ENCODE measurements at places on chromosomes 1 and 21. TPM values are rescaled to one million over a fixed set of nuclear protein-coding genes. Genes with fewer than 3 reads are reported as not detected.

DNA sequence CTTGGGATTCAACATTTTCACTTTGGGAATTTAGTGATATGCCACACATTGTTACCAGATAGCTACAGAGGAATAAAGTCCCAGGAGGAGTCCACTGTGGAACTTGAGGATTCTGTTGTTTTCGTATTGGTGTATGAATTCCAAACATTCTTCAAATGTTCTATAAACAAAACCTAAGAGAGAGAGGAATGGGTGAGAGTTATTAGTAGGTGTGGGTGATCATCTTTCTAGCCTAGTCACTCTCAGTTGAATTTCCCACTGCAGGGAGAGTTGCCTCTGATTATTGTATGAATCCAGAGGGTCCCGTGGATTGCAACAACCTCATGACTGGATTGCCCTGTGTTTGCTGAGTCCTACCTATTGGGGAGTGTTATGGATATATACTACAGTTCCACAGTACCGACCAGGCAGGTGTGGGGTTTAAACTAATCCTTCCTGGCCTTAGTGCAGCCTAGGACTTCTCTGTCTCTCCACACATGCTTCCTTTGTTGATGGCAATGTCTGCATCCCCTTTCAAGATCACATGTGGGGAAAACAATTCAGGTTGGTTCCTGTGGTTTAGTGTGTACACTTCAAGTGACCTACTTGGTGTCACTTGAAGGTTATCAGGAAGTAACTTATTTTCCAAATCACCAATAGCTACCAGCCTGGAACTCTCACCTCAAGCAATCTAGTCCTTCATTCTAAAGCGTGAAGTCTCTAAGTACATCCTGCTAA is 91.8 kb downstream of the ADCY10 start:
- H3K4me1 ChIP-seq = peaks cover 4% of the 10 kb centered on the region
- H3K27me3 ChIP-seq = peaks cover 4% of the 10 kb centered on the region
- no peak overlapping the region for H3K4me3 ChIP-seq
- H3K27ac ChIP-seq = no peak overlapping the region
- H3K36me3 ChIP-seq = no peaks in the 10 kb centered on the region
- no peak for DNase-seq

Gene OR2M3
- total RNA-seq = not detected

Gene ELAPOR1
- 19.7 TPM for total RNA-seq

DNA sequence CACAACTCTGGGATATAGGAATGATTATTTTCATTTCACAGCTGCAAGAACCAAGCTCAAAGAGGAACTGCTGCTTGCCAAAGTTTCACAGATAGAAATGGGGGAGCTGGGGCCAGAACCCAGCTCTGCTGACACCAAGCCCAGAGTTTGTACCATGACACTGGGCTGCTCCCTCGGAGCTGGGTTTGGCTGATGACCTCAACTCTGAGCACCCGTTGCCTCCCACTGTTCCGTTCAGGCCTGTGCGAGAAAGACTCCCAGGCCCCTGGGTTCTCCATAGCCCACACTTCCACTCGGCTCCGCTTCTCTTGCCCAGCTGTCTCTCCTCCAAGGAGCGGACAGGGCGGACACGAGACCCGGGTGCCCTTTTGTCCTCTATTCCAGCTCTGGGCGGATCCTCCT is 55.2 kb downstream of the NGF start:
- no peak overlapping the region for H3K27ac ChIP-seq
- H3K36me3 ChIP-seq = no peaks in the 10 kb centered on the region
- no peak overlapping the region for H3K4me3 ChIP-seq

Gene RPL22
- total RNA-seq = 533 TPM

Gene CD244
- 0.21 TPM for total RNA-seq

DNA sequence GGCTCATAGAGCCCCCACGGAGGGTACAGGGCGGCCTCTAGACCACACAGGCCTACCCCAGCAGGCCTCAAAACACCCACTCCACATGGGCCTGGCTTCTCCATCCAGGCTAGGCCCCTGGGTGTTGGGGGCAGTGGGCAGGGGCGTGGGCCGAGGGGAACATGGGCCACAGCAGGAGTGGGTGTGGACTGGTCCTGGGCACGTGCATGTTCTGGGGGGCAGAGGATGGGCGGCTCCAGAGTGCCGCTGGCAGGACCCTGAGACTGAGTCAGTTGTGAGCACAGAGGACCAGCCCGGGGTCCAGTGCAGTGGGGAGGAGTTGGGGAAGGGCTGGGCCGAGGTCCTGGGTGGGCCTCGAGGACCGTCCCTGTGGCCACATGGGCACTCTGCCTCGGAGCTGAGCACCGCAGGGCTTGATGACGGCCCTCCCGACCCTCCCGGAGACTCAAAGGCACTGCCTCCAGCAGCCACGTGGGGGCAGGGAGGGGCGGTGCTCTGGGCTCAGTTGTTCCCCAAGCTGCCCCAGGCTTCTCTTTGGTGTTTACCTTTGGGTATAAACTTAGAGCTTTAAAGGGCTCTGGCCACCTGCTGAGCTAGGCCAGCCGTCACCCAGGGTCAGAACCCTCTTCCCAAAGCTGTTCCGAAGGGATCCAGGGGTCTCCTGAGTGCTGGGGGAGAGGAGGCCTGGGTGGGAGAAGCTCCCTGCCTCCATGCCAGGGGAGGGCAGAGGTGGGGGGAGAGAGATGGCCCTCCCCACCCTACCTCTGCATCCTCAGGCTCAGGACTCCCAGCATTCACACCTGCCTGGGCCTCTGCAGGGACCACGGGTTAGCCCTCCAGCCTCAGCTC is 79.9 kb downstream of the MORN1 start:
- DNase-seq = peak; percentile 36
- H3K36me3 ChIP-seq = peaks cover 23% of the 10 kb centered on the region
- no peaks in the 10 kb centered on the region for H3K4me1 ChIP-seq
- H3K27ac ChIP-seq = peak overlapping the region; percentile 28
- no peak overlapping the region for H3K4me3 ChIP-seq

DNA sequence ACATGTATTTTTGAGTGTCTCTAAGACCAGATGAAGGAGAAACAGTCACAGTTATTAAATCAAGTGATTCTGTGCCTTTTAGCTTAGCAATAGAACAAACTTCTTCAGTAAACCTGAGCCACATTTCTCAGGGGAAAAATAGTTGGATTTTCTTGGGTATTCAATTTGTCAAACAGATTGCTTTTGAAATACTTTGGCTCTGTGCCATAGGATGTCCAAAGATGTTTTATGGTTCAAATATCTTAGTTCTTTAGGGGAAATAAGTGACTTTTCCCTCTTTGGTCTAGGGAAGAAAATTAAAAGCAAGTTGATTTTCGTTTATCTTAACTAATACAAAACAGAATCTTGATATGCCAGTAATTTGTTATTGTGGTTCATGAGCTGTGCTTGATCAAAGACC is 125.9 kb downstream of the ATP5PO start:
- no peak for DNase-seq
- no peak overlapping the region for H3K4me3 ChIP-seq
- no peaks in the 10 kb centered on the region for H3K4me1 ChIP-seq
- no peaks in the 10 kb centered on the region for H3K36me3 ChIP-seq

DNA sequence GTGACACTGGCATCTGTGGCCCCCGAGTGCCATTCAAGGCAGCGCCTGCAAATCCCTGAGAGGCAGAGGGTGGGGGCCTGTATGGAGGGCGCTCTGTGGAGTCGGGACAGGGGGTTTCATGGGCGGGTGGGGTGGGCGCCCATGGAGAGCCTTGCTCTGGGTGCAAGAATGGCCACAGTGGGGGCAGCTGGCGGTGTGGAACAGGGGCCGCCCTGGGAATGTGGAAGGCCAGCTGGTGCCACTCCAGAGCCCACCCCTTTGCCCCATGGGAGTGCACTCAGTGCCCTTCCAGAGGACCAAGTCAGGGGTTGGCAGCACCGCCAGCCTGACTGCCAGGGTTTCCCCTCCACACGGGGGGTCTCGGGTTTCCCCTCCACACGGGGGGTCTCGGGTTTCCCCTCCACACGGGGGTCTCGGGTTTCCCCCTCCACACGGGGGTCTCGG is 55.0 kb upstream of the TRAPPC10 start:
- no peak overlapping the region for H3K27ac ChIP-seq
- no peak for DNase-seq
- H3K27me3 ChIP-seq = no peaks in the 10 kb centered on the region
- H3K4me1 ChIP-seq = peaks cover 12% of the 10 kb centered on the region

GRCh38 chr1:38336301-38336923 is 289.8 kb upstream of the POU3F1 start:
- no peak overlapping the region for H3K4me3 ChIP-seq
- DNase-seq = no peak
- H3K4me1 ChIP-seq = peaks cover 12% of the 10 kb centered on the region
- no peaks in the 10 kb centered on the region for H3K36me3 ChIP-seq
- peaks cover 8% of the 10 kb centered on the region for H3K27me3 ChIP-seq
- H3K27ac ChIP-seq = no peak overlapping the region

Gene RHD
- total RNA-seq = not detected

Gene ADORA3
- total RNA-seq = not detected

Gene RXFP4
- not detected for total RNA-seq

DNA sequence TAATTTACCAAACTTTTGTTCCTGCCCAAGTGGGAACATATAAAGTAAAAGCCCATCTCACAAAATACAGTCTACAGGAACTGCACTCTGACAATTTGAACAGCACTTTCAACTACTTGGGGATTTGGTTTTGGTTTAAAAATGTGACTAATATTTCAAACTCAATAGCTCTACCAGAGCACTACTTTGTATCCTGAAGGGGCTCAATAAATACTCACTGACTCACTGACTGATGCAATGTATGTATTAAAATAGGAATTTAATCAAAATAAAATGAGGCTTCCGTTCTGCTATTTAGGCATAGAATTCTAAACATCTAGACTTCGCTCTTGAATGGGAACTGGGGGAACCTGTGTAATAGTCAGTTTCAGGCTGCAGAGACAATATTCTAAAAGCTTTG is 21.9 kb downstream of the EFCAB14 start:
- no peak overlapping the region for H3K27ac ChIP-seq
- no peak overlapping the region for H3K4me3 ChIP-seq
- H3K4me1 ChIP-seq = peaks cover 6% of the 10 kb centered on the region
- H3K27me3 ChIP-seq = no peaks in the 10 kb centered on the region
